ENCODE measurements at places on chromosomes 5 and 9.

GRCh38 chr9:78630966-78631365, 334.0 kb downstream of the PSAT1 start:
- no peak for DNase-seq

DNA sequence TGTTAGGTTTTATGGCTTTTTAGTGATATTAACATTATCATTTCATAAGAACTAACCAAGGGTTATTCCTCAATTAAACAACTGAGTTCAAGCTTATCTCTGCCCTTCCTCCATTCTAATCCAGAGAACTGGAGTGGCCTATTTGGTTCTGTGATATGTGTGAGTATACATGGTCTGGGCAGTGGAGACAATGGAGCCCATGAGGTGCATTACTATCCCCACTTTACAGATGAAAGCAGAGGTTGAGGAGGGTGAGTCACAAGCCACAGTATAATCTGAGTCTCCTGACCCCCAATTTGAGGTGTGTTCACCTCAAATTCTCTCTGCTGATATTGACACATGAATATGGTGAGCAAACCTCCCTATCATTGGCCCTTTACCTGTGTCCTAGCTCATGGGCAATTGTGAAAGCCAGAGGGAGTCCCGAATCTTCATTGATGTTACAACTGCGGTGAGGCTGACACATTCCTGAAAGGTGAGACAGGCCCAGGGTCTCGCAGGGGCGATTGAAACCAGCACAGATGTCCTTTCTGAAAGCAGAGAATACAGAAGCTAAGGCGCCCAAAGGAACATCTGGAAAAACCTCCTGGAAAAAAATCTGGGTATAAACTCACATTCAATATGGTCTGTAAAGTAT, 217.2 kb downstream of the TARS1 start:
- no peak for DNase-seq

DNA sequence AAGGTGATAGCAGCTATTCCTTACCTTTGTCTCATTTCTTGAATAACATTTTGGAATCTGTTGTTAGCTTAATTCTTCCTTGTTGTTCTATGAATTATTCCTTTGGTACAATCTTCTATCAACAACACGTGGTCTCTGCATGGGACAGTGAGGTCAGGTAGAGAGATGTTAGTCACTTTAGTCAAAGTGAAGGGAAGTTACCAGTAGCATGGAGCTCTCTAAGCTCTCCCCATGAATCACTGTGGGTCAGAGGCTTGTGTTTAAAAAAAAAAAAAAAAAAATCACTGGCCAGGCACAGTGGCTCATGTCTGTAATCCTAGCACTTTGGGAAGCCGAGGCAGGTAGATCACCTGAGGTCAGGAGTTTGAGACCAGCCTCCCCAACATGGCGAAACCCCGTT, 116.0 kb downstream of the GOLPH3 start:
- no peak for DNase-seq

DNA sequence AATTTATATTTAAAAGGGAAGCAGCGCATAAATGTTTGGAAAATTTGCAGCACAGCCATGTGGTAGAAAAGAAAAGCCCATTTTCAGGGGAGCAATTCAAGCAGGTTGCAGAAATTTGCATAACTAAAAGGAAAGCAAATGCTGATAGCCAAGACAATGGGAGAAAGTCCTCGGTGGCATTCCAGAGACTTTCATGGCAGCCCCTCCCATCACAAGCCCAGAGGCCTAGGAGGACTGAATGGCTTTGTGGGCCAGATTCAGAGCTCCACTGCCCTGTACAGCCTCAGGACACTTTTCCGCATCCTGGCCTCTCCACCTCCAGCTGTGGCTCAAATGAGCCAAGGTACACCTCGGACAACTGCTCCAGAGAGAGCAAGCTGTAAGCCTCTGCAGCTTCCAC, 462.9 kb downstream of the CDK5RAP2 start:
- DNase-seq = no peak

DNA sequence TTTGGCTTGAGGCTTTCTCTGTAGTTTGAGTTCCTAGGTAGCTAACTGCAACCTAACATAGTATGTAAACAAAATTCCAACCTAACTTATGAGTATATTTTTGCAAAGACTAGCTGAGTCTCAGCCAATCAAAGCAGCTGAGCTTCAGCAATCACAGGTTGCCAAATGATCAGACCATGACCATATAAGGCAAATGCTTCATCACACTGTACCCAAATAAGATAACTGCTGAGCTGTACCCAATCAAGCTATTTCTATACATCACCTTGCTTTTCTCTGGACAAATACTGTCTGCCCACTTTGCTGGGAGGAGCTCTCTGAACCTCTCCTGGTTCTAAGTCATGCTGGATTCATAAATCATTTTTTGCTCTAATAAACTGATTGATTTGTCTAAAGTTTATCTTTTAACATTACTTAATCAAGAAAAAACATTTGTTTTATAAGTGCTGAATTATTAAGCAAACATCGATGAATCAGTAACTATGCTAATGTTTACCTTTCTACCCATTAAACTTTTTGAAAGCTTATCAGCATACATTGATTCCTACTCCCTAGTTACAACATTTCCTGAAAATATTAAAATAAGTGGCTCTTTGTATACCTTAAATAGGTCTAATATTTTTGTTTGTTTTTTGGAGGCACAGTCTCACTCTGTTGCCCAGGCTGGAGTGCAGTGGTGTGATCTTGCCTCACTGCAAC, 129.7 kb upstream of the PCA3 start:
- no peak for DNase-seq

GRCh38 chr9:111429175-111429574, 55.0 kb downstream of the ECPAS start:
- DNase-seq = no peak
